ENCODE measurements at places on chromosomes 7 and 10.
A peak's percentile ranks its signal among the peaks of the same experiment; 100 is the strongest.

GRCh38 chr10:89861584-89862301, 160.4 kb downstream of the KIF20B start:
- DNase-seq = no peak

DNA sequence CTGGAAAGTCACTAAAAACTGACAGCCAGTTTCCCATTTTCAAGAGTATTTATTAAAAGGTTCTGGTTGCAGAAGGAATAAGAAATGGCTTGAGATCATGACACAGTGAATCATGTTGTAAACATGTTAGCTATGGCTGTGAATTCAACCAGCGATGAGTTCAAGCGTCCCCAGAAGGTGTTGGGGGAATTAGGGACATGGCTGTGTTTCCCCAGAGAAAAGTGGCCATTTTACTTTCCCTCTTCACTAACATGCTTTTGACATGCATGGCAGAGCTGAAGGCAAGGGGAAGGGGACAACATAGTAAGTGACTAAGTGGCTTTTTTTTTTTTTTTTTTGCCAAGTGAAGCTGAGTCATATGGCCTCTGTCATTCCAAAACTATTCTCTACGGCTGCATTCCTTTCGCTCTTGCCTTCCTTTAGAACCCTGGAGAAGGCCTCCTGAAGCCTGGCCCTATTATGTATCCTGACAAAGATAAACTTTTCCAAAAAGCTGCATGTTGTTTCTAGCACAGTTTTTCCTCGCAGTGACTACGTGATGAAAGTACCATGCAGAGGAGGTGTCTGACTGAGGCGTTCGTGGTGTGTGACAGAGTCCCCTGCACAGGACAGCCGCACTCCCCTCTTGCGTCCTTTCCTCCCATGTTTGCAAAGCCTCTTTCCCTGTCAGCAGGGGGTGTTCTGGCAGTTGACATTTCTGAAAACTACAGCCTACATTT, 46.9 kb downstream of the EGFR start:
- DNase-seq = no peak

GRCh38 chr10:69439813-69440506, 11.3 kb upstream of the TSPAN15 start:
- no peak for DNase-seq

GRCh38 chr7:102021841-102022618, 204.6 kb downstream of the CUX1 start:
- no peak for DNase-seq

DNA sequence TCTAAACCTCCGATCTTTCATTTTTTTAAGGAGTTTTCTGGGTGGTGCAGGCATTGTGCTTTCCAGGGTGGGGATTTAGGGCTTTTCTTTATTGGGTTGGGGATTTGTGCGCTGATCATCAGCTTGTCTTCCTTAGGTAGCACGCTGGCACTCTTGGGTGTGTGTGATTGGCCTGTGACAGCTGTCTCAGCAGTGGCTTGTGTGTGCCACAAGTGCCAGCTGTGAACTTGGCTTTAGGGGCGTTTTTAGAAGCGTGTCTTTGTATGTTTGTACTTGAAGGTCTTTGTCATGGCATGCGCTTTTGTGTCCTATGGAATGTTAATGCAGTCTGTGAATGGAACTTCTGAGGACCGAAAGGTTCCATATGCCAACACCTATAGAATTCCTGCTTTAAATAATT, 788 bp downstream of the AKAP9 start:
- DNase-seq = peak; percentile 59

DNA sequence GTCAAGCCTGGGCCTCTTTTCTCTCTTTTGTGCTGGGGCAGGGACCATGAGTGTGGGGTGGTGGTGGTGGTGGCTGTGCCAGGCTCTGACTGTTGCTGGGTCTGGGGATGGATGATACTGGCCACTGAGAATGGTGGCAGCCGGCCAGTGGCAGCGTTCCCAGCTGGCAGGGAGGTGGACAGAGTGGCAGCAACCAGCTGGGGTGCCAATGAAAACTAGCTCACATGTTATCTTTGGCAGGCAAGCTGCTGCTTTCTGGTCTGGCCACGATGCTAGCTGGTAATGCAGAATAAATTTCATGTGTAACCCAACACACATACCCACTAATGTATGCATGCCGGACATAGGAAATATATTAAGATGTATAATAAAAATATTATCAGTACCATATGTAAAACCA, 95.0 kb upstream of the SLC26A5 start:
- DNase-seq = peak; percentile 76

GRCh38 chr10:47306387-47307210, 6.6 kb downstream of the GDF10 start:
- no peak for DNase-seq

GRCh38 chr10:90741926-90742565, 115.8 kb downstream of the HTR7 start:
- DNase-seq = no peak

GRCh38 chr10:97830064-97830463, 19.6 kb upstream of the GOLGA7B start:
- no peak for DNase-seq

DNA sequence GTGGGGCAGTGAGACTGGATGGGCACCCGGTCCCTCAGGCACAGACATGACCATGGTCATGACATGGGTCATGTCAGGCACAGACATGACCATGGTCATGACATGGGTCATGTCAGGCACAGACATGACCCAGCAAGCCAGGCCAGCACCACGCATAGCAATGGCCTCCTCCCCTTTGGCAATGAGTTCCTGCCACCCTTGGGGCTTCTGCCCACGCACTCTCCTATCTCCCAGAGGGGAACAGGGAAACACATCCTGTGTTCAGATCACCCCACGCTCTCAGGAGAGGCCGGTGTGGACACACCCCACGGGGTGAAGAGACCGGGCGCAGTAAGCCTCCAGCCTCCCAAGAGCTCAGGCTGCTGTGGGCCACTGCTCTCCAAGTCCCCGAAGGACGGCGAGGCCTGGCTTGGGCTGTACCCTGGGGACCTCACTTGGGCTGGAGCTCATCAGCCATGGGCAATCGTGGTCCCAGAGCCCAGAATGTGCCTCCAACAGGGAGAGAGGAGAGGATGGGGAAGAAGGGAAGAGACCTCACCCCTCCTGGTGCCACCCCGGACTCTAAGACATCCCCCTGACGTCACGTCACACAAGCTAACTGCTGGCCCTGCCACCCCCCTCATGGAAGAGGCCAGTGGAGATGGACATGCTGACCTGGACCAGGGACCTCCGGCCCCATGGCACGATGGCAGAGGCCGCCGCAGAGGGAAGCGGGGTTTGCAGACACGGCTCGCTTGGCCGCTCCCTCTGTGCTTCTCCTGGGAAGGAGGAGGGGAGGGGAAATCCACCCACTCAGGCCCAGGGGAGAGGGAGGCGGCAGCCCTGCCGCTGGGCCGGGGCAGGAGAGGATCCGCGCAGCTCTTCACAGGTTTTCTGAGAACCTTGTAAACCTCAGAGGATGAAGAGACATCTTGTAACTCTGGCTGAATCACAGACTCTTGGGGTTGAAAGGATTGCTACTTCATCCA, 269.6 kb downstream of the ELFN1 start:
- peak; percentile 26 for DNase-seq

GRCh38 chr7:87231711-87232110, 12.2 kb upstream of the TMEM243 start:
- no peak for DNase-seq

- DNase-seq = no peak
Measured at GRCh38 chr10:122658356-122659049, 41.1 kb downstream of the C10orf120 start.

GRCh38 chr10:95333997-95334804, 43.4 kb upstream of the PDLIM1 start:
- DNase-seq = peak; percentile 94

GRCh38 chr10:12806228-12807095, 195.1 kb downstream of the CCDC3 start:
- no peak for DNase-seq

DNA sequence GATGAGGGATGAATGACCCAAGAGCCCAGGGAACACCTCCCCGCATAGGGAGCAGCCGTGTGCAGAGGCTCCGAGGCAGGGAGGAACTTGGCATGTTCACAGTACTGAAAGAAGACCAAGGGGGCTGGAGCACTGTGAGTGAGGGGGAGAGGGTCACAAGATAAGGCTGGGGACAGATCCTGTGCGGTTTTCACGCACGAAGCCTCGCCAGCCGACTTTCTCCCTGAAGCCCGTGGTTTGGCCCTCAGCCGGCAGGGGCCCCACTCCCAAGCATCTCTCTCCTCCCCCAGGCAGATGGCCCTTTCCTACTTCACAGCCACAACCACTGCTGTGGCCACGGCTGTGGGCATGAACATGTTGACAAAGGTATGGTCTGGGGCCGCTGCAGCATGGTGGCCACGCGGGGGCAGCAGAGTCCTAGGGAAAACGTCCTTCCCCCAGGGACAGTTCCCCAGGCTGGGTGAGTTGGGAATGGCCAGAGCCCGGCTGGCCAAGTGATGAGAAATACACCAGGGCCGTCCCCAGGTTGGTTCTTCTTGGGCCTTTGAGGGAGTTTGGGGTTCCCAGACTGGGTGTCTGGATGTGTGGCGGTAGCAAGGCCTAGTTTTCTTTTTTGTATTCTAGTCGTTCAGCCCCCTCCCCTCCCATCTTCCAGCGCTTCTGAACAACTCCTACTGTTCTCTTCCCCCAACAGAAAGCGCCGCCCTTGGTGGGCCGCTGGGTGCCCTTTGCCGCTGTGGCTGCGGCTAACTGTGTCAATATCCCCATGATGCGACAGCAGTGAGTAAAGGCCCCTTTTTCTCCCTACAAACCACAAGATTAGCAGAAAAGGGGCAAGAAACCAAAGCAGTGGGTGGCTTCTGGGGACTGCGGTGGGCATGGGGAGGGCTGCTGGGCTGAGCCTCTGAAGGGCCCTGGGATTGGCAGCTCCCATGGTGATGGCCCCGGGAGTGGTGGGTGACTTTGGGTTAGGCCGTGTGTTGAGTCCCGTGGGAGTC, 14.4 kb upstream of the WBP1L start:
- DNase-seq = peak; percentile 91

DNA sequence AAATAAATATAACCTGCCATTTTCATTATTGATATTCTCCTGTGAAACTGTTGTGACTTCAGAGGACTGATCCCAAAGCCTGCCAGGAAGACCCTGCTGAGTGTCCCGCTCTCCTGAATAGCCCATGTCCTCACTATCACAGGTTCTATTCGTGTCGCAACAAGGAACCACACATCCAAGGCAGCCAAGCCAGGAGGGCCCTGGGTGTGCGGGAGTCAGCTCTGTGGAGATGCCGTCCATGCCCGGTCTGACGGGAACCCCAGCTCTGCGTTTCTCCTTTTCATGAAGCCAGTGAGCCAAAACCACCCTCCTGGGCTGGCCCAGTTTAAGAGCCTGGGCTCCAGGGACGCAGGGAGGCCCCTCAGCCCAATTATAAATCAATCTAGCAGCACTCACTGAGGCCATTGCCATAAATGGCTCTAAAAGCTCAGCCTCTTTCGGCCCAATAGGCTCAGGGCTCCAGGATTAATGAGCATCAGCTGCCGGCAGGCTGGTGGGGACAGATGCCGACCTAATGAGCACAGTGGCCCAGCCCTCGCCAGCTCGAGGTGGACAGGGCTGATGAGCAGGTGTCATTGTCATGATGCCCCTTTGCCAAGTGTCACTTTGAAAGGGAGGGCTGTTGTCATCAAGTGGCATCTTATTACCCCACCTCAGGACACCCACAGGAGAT, 177.9 kb downstream of the PLXNA4 start:
- no peak for DNase-seq

GRCh38 chr10:128130051-128130450, 3.8 kb upstream of the MKI67 start:
- DNase-seq = no peak

GRCh38 chr10:43395571-43396060, 13.4 kb downstream of the HNRNPF start:
- DNase-seq = no peak

- no peak for DNase-seq
Measured at GRCh38 chr7:151381348-151382078, 28.3 kb downstream of the WDR86 start.

- peak; percentile 24 for DNase-seq
Measured at GRCh38 chr7:137626469-137627067, 220.2 kb downstream of the DGKI start.

DNA sequence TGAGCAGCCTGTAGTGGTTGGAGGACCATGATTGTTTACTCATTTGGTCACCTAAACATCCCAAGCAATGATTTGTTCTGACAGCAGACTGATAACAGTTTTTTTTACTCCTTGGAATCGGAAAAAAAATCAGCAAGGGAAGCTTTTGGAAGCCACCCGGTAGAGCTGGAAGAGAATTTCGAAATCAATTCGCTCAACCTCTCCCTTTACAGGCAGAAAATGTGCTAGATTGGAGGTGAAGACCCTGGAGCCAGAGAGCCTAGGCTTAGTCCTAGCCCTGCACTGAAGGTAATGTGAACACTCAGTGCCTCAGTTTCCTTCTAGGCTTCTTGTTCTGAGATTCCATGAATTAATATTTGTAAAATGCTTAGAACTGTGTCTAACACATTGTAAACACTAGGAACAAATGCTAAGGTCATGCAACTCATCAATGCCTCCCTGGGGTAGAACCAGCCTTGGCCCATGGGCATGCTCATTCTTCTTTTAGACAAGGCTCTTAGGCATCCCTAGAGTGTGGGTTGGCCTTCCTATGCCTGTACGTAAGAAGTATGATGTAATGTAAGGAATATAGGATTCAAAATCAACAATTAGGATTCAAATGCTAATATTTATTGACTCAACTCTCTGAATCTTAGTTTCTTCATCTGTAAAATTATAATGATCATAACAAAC, 52.7 kb downstream of the MET start:
- no peak for DNase-seq

DNA sequence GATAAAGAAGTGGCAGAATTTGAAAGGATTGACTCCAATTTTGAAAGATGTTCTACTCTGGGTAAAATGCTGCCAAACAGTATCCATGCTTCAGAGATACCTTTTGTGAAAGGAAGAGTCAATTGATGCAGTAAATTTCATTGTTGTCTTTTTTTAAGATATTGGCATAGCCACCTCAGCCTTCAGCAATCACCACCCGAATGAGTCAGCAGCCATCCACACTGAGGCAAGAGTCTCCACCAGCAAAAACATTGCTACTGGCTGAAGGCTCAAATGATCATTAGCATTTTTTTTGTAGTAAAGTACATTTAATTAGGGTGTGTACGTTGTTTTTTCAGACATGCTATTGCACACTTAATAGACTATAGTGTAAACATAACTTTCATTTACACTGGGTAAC, 31.7 kb upstream of the CYP26C1 start:
- no peak for DNase-seq

- no peak for DNase-seq
Measured at GRCh38 chr7:149748076-149748874, 25.1 kb downstream of the ZNF467 start.

GRCh38 chr7:55536619-55537457, 35.5 kb downstream of the VOPP1 start:
- DNase-seq = no peak

Data from left cardiac atrium (tissue), 4 donors.